Thymus (tissue), 14 donors: ENCODE measurements at places on chromosomes 6 and 20. TPM values are rescaled to one million over a fixed set of nuclear protein-coding genes. Genes with fewer than 3 reads are reported as not detected.

Gene ADGRF5
- 4.2 TPM for total RNA-seq

Gene CPXM1
- total RNA-seq: 11.9 TPM

Gene C20orf204
- total RNA-seq: 17.0 TPM

Gene SALL4
- total RNA-seq: 0.09 TPM

Gene LTB
- 337 TPM for total RNA-seq

Gene CST2
- 0.94 TPM for total RNA-seq

Gene LTV1
- 22.4 TPM for total RNA-seq

Gene TSHZ2
- 2.4 TPM for total RNA-seq

Gene OPRM1
- total RNA-seq: not detected

Gene POU3F2
- not detected for total RNA-seq

Gene HLA-DMB
- total RNA-seq: 110 TPM

Gene ABHD16B
- not detected for total RNA-seq

Gene HLA-DQB1
- total RNA-seq: 336 TPM

- peaks cover 16% of the 10 kb centered on the region for H3K4me1 ChIP-seq
- no peak overlapping the region for H3K4me3 ChIP-seq
- H3K27me3 ChIP-seq: no peaks in the 10 kb centered on the region
Measured at GRCh38 chr6:137949686-137950390, 82.8 kb downstream of the TNFAIP3 start.

DNA sequence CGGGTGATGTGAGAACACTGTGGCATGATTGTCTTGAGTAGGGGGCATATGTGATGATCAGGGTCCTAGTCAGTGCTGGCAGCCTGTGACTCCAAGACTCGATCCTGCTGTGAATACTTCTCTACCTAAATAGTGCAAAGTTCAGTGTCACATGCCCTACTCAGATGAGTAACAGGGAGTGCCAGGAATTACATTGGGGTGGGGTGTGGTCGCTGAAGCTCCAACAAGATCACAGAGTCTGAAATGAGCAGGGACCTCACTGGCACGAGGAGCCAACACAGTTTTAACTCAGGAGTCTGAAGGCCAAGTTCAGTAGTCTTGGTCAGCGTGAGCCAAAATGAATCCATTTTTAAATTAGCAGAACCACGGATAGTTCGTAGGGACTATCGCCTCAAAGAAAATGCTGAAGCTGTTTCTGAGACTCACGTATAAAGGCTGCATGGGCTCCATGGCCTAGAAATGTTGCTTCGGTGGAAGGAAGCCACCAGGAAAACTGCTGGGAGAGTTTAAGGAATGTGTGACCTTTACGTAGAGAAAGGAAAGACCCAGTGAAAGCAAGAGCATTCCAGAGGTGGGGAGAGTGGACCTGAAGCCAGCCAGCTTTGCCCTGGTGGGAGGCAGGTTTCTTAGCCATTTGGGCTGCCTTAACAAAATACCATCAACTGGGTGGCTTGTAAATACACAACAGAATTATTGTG is 72.2 kb downstream of the RPP40 start:
- H3K4me1 ChIP-seq: peaks cover 36% of the 10 kb centered on the region
- H3K4me3 ChIP-seq: no peak overlapping the region
- H3K27ac ChIP-seq: no peak overlapping the region
- peaks cover 4% of the 10 kb centered on the region for H3K36me3 ChIP-seq

GRCh38 chr6:111589366-111589765 is 16.3 kb downstream of the TRAF3IP2 start:
- peaks cover 9% of the 10 kb centered on the region for H3K4me1 ChIP-seq
- peaks cover 39% of the 10 kb centered on the region for H3K36me3 ChIP-seq
- no peak overlapping the region for H3K27ac ChIP-seq
- H3K4me3 ChIP-seq: no peak overlapping the region

- H3K36me3 ChIP-seq: peaks cover 39% of the 10 kb centered on the region
- H3K27me3 ChIP-seq: no peaks in the 10 kb centered on the region
- H3K4me1 ChIP-seq: no peaks in the 10 kb centered on the region
- no peak overlapping the region for H3K4me3 ChIP-seq
Measured at GRCh38 chr6:4066029-4066755, 12.7 kb downstream of the FAM217A start.

- no peaks in the 10 kb centered on the region for H3K36me3 ChIP-seq
- no peak overlapping the region for H3K4me3 ChIP-seq
- no peaks in the 10 kb centered on the region for H3K27me3 ChIP-seq
- H3K4me1 ChIP-seq: no peaks in the 10 kb centered on the region
Measured at GRCh38 chr6:11770546-11771466, 7.8 kb downstream of the ADTRP start.

DNA sequence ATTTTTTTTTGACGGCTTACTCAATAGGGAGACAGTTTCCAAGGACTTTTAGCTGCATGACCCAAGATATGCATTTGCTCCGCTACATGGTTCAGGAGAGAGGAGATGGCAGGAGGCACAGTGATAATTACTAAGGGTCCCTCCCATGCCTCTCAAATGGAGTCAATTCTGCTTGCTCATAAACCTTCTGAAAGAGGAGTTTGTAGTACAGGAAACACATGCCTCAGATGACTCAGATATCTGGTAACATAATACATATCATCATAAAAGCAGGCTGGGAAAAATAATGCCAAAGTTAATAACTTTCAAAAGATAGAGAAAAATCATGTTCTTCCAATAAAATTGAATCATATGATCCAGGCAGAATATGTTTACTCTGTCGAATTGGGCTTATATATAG is 97.6 kb upstream of the DEFB112 start:
- no peaks in the 10 kb centered on the region for H3K27me3 ChIP-seq
- DNase-seq: no peak
- H3K4me1 ChIP-seq: no peaks in the 10 kb centered on the region
- H3K36me3 ChIP-seq: no peaks in the 10 kb centered on the region

DNA sequence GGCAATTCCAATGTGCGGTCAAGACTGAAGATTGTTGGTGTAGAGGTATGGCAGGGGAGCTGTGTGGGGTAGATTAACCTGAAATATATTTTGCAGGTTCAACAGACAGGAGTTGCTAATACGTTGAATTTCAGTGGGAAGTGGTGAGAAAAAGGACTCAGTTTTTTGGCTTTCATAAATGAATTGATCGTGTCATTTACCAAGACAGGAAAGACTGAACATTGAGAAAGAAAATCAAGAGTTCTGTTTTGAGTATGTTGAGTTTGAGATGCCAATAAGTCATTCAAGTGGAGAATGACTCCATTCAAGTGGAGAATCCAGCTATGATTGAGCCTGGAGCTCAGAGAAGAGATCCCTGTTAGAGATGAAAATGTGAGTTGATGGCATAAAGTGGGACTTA is 31.1 kb downstream of the NFYA start:
- H3K36me3 ChIP-seq: peaks cover 19% of the 10 kb centered on the region
- H3K4me3 ChIP-seq: no peak overlapping the region
- no peak overlapping the region for H3K27ac ChIP-seq
- no peaks in the 10 kb centered on the region for H3K27me3 ChIP-seq
- DNase-seq: no peak

DNA sequence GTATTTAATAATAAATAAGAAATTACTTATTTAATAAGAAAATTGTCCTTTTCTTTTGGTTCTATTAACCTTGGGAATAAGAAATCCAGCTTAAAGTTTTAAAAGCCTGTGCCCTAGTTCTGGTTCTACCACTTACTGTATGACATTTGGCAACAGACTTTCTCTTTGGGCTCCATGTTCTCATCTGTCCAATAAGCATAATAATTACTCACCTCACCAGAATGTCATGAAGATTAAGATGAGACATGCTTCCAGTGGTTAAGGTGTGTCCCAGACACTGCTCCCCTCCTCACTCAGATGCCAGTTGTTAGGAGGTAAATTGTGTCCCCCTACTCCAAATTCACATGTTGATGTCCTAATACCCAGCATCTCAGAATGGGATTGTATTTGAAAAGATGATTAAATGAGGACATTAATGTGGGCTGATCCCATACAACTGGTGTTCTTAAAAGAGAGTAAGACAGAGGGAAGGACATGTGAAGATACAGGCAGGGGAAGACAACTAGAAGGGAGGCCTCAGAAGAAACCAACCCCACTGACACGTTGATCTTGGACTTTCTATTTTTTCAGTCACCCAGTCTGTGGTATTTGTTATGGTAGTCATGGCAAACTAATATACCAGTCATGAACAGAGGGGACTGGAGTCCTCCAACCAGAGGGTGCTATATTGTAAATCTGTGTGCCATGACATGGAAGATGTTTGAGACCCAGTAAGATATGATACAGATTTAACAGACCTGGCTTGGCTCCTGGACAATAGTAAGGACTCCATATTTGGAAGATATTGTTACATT is 6.4 kb upstream of the MICAL1 start:
- no peaks in the 10 kb centered on the region for H3K27me3 ChIP-seq
- no peak overlapping the region for H3K4me3 ChIP-seq
- H3K36me3 ChIP-seq: peaks cover 41% of the 10 kb centered on the region

- no peaks in the 10 kb centered on the region for H3K27me3 ChIP-seq
- DNase-seq: peak; percentile 7
- H3K36me3 ChIP-seq: no peaks in the 10 kb centered on the region
- no peak overlapping the region for H3K27ac ChIP-seq
Measured at GRCh38 chr6:158131926-158132325, 36.1 kb downstream of the SERAC1 start.

DNA sequence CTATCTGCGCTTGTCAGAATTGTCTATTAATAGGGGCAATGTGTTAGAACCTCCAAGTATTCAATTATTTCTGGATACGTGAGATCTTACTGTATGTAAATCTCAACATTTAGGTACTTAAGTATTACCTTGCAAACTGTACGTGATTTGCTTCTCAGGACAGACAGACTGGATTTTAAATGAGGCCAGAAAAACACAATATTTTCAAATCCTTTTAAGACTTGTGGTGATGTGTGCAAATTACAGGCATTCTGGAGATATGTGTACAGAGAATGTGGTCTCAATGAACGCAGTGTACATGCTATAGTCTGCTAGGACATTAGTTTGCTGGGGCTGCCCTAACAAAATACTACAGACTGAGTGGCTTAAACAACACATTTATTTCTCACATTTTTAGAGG is 16.9 kb downstream of the CCR6 start:
- H3K4me3 ChIP-seq: no peak overlapping the region
- H3K27ac ChIP-seq: no peak overlapping the region
- peaks cover 3% of the 10 kb centered on the region for H3K27me3 ChIP-seq
- no peak for DNase-seq
- no peaks in the 10 kb centered on the region for H3K4me1 ChIP-seq

DNA sequence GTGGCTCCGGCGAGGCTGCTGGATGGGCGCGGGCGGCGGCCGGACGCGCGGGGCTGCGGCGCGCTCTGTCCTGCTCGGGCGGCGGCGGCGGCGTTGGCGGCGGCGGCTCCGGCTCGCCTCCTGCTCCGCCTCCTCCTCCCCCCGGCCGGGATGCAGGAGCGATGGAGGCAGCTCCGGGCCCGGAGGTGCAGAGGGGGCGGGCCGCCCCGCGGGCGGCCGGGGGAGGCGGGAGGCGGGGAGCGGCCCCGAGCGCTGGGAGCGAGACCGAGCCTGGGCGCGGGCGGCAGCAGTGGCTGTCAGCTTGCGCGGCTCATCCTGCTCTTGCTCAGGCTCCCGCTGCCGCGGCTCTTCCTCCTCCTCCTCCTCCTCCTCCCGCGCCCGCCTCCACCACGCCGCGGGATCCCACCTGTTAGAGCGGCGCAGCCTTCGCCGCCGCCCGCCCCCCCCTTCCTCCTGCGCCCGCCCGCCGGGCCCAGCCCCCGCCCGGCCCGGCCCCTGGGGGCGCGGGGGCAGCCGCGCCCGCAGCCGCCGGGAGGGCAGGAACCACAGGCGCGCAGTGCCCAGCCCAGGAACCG is at the start of gene NOL4L:
Gene NOL4L (minus strand): TSS at position 323 of the 575 bp plus-strand sequence. CDS start 443 bp downstream, outside the sequence.
- no peaks in the 10 kb centered on the region for H3K36me3 ChIP-seq
- no peak for DNase-seq
- H3K27ac ChIP-seq: peak within 1 kb of the TSS; percentile 55
- peak within 1 kb of the TSS; percentile 76 for H3K4me3 ChIP-seq

DNA sequence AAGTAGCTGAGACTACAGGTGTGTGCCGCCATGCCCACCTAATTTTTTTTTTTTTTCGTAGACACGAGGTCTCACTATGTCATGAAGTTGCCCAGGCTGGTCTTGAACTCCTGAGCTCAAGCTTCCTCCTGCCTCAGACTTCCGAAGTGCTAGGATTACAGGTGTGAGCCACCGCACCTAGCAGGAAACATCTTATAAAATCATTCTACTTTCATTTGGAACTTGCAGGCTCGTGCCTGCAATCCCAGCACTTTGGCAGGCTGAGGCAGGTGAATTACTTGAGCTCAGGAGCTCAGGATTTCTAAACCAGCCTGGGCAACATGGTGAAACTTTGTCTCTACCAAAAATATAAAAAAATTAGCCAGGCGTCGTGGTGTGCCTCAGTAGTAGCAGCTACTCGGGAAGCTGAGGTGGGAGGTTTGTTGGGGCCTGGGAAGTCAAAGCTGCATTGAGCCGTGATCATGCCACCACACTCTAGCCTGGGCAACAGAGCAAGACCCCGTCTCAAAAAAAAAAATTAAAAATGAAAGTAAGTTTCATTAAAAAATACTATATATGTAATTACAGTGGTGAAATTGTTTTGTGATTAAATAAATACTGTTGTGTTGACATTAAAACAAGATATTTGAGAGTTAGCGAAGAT is 15.1 kb downstream of the MAPK14 start:
- no peak overlapping the region for H3K27ac ChIP-seq
- H3K4me3 ChIP-seq: no peak overlapping the region
- peaks cover 5% of the 10 kb centered on the region for H3K36me3 ChIP-seq
- peaks cover 6% of the 10 kb centered on the region for H3K4me1 ChIP-seq

- H3K4me1 ChIP-seq: no peaks in the 10 kb centered on the region
- H3K27ac ChIP-seq: no peak overlapping the region
- H3K27me3 ChIP-seq: no peaks in the 10 kb centered on the region
- H3K4me3 ChIP-seq: no peak overlapping the region
- DNase-seq: no peak
Measured at GRCh38 chr6:96032661-96033060, 16.9 kb downstream of the FUT9 start.

GRCh38 chr6:143507358-143508145 is 4.0 kb downstream of the FUCA2 start:
- H3K27ac ChIP-seq: no peak overlapping the region
- H3K36me3 ChIP-seq: no peaks in the 10 kb centered on the region
- H3K27me3 ChIP-seq: no peaks in the 10 kb centered on the region

- H3K36me3 ChIP-seq: no peaks in the 10 kb centered on the region
- no peak for DNase-seq
- no peak overlapping the region for H3K27ac ChIP-seq
- H3K4me3 ChIP-seq: no peak overlapping the region
Measured at GRCh38 chr6:163679753-163680152, 265.2 kb downstream of the QKI start.

GRCh38 chr20:19936466-19937200 is 80.5 kb upstream of the NAA20 start:
- H3K27ac ChIP-seq: no peak overlapping the region
- no peak overlapping the region for H3K4me3 ChIP-seq
- no peaks in the 10 kb centered on the region for H3K27me3 ChIP-seq
- H3K36me3 ChIP-seq: no peaks in the 10 kb centered on the region

- DNase-seq: no peak
- H3K4me1 ChIP-seq: no peaks in the 10 kb centered on the region
- no peak overlapping the region for H3K27ac ChIP-seq
- no peak overlapping the region for H3K4me3 ChIP-seq
Measured at GRCh38 chr6:11684901-11685480, 93.6 kb downstream of the ADTRP start.

DNA sequence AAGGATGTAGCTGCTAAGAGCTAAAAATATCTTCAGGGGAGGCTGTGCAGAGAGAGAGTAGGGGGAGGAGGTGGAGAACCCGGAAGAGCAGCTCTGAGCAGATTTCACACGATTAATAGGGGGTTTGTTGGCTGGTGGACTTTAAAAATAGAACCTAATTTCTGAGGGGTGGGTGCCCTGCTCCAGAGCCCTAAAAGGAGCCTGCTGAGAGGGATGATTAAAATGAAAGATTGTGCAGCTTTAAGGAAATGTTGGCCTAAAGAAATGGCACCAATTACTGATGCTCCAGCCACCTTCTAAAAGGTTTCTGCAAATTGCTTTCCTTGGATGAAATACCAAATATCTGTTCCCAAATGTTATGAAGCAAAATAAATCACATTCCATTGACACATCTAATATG is 202.8 kb upstream of the BTBD3 start:
- peak; percentile 14 for DNase-seq
- H3K4me1 ChIP-seq: peaks cover 4% of the 10 kb centered on the region
- H3K4me3 ChIP-seq: no peak overlapping the region
- H3K36me3 ChIP-seq: no peaks in the 10 kb centered on the region
- H3K27ac ChIP-seq: no peak overlapping the region
